ENCODE measurements at places on chromosomes 11 and 22. TPM values are rescaled to one million over a fixed set of nuclear protein-coding genes. Genes with fewer than 3 reads are reported as not detected.
A peak's percentile ranks its signal among the peaks of the same experiment; 100 is the strongest.

DNA sequence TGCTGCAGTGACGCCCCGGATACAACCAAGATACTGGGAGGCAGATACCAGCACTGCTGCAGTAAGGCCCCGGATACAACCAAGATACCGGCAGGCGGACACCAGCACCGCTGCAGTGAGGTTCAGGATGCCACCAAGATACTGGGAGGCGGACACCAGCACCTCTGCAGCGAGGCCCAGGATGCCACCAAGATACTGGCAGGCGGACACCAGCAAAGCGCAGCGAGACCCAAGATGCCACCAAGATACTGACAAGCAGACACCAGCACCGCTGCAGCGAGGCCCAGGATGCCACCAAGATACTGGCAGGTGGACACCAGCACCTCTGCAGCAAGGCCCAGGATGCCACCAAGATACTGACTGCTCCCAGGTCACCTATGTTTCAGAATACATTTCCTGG is 225.2 kb downstream of the BRD1 start:
- no peak for DNase-seq
- peaks cover 23% of the 10 kb centered on the region for H3K36me3 ChIP-seq
- no peak overlapping the region for H3K27ac ChIP-seq
- peaks cover 9% of the 10 kb centered on the region for H3K4me1 ChIP-seq

The RASGRP2 gene
- total RNA-seq = 300 TPM

GRCh38 chr11:9687711-9688477 is 24.0 kb downstream of the SWAP70 start:
- no peaks in the 10 kb centered on the region for H3K4me1 ChIP-seq
- no peaks in the 10 kb centered on the region for H3K36me3 ChIP-seq
- H3K27me3 ChIP-seq = no peaks in the 10 kb centered on the region
- no peak overlapping the region for H3K27ac ChIP-seq
- no peak overlapping the region for H3K4me3 ChIP-seq
- no peak for DNase-seq

DNA sequence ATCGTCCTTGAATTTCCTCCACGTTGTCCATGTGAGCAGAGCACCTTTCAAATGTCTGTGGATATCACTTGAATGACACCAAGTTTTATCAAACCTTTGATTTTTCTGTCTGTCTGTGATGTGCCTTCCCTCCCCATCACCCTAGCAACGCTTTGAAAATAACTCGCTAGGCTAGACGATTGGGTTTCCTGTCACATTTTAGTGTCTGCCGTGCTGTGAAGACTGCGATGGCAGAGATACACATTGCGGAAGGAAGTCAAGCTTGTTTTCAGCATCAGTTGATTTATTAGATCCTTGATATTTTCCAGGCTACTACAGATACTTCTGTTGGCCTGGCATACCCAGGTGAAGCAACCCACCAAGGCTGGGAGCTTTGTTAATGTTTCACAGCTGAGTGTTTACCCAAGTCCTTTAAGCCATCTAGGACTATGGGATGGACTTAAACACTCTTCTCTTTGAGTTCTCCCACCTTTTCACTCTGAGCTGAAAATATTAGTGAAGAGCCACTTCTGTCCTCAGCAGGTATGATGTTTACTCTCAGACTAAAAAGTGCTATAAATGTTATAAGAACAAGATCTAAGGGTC is 93.6 kb upstream of the CD44 start:
- H3K36me3 ChIP-seq = peaks cover 38% of the 10 kb centered on the region
- peak overlapping the region; percentile 92 for H3K27ac ChIP-seq
- peak; percentile 90 for DNase-seq
- H3K4me3 ChIP-seq = peak overlapping the region; percentile 68
- peaks cover 81% of the 10 kb centered on the region for H3K4me1 ChIP-seq

The MUC5AC gene
- total RNA-seq = not detected

The PLCB3 gene
- total RNA-seq = 12.4 TPM

DNA sequence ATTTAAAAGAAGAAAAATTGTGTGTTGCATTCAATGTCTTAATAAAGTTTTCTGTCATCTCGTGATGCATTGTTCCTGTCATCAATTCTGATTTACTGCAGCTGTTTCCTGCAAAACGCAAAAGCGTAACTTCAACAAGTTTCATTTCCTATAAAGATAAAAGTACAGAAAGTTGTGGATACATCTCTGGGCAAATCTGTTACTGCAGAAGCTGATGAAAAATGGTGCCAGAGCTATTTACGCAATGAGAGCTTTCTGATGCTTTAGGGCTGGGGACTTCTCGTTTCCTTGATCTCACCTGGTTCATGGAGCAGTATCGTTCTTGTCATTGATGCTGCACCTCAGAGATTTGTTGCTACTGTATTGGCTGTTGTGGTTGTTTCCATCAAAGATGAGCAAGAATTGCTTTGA is 15.5 kb upstream of the MS4A12 start:
- H3K4me1 ChIP-seq = no peaks in the 10 kb centered on the region
- peaks cover 40% of the 10 kb centered on the region for H3K27me3 ChIP-seq

- DNase-seq = peak; percentile 70
- H3K4me3 ChIP-seq = peak within 1 kb of the TSS; percentile 55
- no peak within 1 kb of the TSS for H3K27ac ChIP-seq
- H3K27me3 ChIP-seq = peaks cover 37% of the 10 kb centered on the region
These were observed at the start of gene DAGLA for GRCh38 chr11:61679893-61680621. Gene DAGLA, plus strand, starts transcription at chr11:61680391. Its CDS starts 39,765 bp downstream, at chr11:61720156.

Data from activated CD4-positive, alpha-beta T cell treated with anti-CD3 and anti-CD28 coated beads, Interleukin-2, amount 10 ng/mL, durations not matched to agents 7 days and 5 days (primary cell).